ENCODE measurements at places on chromosomes 2 and 18. TPM values are rescaled to one million over a fixed set of nuclear protein-coding genes. Genes with fewer than 3 reads are reported as not detected.
A peak's percentile ranks its signal among the peaks of the same experiment; 100 is the strongest.

DNA sequence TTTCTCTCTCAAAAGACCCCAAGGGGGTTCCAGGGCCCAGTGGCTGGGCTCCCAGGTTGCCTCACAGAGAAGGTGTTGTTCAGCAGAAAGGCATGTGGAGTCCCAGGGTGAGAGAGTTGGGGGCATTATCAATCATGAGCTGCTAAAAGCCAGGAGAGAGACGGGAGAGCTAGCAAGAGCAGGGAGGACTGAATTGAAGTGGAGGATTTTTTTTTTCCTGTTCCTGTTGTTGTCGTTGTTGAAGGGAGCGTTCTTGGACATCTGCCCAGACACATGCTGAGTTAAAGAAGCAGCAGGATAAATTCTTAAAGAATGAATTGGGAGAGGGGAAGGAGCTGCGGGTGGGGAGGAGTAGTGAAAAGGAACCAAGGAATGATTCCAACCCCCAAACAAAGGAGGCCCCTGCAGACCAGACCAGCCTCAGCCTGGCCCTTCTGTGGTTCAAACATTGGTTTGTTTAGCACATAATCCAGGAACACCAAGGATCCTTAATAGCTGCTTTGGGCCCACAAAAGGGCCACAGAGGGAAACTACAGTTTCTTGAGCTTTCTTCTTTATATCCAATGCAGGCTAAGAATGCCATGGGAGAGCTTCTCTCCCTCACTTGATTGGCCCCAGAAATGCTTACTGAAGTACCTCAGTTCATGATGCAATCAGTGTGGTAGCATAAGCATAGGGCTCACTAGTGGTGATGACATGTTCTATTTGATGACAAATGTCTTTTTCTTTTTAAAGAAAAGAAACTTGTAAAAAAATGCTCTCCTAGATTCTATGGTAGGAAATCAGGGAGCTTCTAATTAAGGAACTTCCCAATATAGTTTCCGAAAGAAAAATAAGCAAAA lies 146.0 kb downstream of the SETBP1 start:
- DNase-seq: no peak

GRCh38 chr2:144704709-144705095 lies 184.8 kb upstream of the ZEB2 start:
- DNase-seq: no peak

DNA sequence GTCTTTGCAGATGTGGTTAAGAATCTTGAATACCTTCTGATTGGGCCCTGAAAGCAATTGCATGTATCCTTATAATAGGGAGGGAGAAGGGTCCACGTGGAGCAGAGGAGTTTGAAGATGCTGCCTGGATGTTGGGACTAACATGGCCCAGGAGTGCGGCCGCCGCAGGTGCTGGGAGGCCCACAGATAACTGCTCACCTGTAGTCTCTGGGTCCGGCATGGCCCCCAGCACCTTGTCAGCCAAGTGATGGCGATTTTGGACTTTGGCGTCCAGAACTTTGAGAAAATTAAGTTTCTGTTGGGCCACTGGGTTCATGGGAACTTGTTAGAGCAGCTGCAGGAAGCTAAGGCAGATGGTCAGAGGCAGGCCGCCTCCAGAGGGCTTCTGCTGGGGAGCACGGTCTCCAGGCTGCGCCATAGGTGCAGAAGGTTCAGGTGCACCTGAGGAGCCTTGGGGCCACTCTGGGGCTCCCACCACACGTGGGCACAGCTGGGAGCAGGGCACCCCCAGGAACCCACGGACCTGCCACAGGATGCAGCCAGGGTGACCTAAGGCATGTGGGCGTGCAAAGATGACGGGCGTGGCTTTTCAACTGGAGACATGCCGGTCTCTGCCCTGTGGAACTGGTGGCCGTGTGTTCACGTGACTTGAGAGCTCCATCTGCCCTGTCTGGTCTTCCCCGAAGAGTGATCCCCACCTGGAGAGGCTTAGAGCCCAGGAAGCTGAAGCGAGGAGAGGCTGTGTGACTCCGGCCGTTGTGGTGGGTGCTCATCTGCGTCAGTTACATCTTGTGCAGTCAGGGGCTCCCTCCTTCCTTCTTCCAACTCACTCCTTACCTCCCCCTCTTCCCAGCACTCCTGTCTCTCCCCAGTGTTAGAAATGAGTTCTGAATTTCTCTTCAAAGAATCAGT lies 277.3 kb downstream of the AGAP1 start:
- no peak for DNase-seq

DNA sequence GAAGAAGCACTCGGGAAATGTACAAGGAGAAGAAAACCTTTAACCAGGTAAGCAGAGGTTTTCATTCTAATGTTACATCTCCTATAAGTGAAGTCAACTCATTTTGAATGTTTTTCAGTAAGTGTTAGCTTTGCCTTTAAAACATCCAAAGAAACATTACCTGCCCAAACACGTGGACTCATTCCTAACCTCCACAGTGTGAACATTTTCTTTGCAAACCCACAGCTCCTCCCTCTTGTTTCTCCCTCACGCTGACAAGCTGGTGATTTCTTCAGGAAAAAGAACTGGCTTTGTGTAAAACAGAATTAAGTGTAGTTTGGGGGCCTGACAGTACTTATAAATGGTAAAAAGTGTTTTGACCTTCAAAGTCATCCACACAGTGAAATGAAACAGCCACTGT lies 72.5 kb downstream of the MTCL1 start:
- DNase-seq: no peak

GRCh38 chr18:57920036-57920435 lies 116.9 kb upstream of the ATP8B1 start:
- no peak for DNase-seq

DNA sequence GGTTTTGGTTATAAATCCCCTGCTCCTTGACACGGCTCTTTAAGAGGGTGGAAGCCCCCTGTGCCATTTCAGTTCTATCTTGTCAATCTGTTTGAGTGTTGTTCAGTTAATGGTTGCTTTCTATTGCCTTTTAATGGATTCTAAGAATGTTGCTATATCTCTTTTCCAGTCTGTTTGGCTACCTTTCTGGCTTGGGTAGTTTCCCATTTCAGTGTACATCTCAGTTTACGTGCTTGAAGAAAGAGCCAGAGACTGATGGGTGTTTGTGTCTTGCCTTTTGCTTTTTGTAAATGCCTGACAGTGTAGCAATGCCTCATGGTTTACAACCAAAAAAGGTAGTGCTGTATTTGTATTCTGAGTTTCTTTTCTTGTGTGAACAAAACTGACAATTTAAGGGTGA lies 45.3 kb downstream of the SPATS2L start:
- no peak for DNase-seq

- DNase-seq: no peak
These were observed 1.8 kb downstream of the ONECUT2 start for GRCh38 chr18:57436965-57437333.

GRCh38 chr18:67938660-67939059 lies 422.1 kb upstream of the DSEL start:
- DNase-seq: no peak

DNA sequence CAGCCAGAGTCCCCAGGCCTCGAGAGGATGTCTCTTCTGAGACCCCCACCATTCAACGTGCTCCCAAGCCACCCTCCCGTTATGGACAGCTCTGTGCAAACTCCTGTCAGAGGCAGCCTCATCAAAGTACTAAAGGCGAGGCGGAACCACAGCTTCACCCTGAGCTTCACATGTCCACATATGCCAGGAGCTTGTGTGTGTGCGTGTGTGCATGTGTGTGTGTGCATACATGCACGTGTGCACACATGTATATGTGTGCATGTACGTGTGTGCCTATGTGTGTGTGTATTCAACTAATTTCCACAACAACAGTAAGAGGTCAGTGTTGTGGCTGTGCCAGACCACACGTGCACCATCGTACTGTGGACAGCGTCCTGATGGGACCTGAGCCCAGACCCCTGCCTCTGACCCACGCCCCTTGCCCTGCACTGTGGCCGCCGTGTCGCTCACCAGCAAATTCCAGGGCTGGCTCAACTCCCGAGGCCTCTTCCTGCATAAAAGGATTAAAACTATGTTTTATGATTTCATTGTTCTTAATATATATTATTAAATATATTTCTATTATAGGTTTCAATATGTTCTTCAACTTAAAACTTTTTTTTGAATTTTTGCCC lies 444.8 kb downstream of the EIPR1 start:
- no peak for DNase-seq

GRCh38 chr18:27605107-27605834 lies 420.2 kb upstream of the CHST9 start:
- peak; percentile 61 for DNase-seq

GRCh38 chr2:181574321-181574720 lies 82.6 kb downstream of the CERKL start:
- DNase-seq: no peak

- no peak for DNase-seq
These were observed 26.4 kb downstream of the ALK start for GRCh38 chr2:29894822-29895614.

DNA sequence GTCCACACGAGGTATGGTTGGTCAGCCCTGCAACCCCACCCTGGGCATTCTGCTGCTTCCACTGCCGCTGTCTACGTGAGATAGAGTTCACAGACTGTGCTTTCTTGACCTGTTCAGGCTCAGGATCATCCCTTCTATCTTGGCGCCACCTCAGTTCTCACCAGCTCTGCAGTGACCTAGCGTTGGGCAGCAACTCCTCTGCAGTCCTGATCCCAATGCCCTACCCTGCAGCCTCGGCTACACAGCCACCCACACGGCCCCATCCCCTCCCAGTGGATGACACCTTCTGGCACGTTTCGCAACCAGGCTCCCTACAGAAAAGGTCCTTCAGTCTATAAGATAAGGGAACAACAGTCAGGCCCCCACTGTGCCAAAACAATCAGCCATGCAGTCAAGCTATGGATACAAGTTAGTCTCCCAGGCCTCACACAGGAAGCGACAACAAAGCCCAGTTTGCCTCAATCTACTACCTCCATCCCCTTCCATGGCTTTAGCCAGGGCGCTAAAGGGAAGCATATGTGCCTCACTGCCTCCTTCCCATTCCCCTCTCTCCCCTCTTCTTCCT lies 317.9 kb upstream of the PKDCC start:
- peak; percentile 9 for DNase-seq

DNA sequence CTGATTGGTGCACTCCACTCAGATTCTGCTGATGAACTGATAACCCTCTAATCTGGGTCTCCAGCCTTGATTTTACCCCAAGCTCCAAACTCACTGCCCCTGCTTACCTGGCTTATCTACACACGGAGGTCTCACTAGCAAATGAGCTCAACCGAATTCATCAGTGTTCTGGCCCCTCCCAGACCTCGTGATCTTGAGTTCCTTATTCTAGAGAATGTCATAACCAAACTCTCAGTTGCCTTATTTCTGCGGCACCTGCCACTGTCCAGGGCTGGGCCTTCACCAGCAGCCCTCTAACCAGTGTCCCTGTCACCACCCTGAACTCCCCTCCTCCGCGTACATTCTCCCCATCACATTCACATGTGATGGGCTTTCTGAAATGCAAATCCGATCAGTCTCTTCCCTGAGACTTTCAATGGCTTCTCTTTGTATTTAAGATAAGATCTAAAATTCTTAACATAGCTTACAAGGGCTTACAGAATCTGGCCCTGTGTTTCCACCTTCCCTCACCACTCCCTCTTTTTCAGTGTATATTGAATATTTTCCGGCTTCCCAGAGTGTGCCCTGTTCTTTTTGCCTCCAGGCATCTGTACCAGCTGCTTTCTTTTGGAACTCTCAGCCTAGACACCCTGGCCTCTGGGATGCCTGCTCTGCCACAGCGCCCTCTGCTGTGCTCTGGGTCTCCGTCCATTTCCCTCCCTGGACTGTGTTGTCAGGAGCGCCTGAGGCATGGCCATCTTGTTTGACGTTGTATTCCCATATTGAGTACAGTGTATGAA lies 31.1 kb downstream of the NAB1 start:
- peak; percentile 83 for DNase-seq

Gene MPHOSPH10
- total RNA-seq: 36.6 TPM

Gene GALR1
- total RNA-seq: 0.07 TPM

Gene MERTK
- 7.3 TPM for total RNA-seq

Gene GORASP2
- total RNA-seq: 102 TPM

Gene ADRA2B
- 6.3 TPM for total RNA-seq

Gene RALB
- total RNA-seq: 18.0 TPM

Gene CD8A
- 0.44 TPM for total RNA-seq

Gene BMP10
- not detected for total RNA-seq
